ENCODE measurements at places on chromosomes 5 and 9. TPM values are rescaled to one million over a fixed set of nuclear protein-coding genes. Genes with fewer than 3 reads are reported as not detected.

GRCh38 chr9:105245891-105246161, 1.4 kb downstream of the SLC44A1 start:
- DNase-seq, result no peak

PHF2 gene
- 10.2 TPM for total RNA-seq

- no peak for DNase-seq
Measured at GRCh38 chr5:36870399-36871040, 6.0 kb upstream of the NIPBL start.

PCDHA9 gene
- total RNA-seq, result not detected

ENHO gene
- total RNA-seq, result 1.00 TPM

- DNase-seq, result no peak
Measured at GRCh38 chr5:41410737-41411136, 99.7 kb downstream of the PLCXD3 start.

GRCh38 chr9:125239631-125240597, 1.2 kb downstream of the HSPA5 start:
- no peak for DNase-seq

NCS1 gene
- total RNA-seq, result 19.1 TPM

DNA sequence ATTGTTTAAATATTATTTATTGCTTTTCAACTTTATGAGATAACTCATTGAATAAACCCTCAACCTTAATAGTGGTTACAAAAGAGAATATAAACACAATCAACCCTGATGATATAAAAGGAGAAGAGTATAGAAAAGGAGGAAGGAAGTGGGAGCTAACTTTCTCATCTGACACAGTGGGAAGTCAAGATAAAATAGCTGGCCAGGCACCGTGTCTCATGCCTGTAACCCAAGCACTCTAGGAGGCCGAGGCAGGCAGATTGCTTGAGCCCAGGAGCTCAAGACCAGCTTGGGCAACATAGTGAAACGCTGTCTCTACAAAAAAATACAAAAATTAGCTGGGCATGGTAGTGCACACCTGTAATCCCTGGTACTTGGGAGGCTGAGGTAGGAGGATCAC, 93.5 kb downstream of the PPP2R2B start:
- no peak for DNase-seq

BHMT2 gene
- total RNA-seq, result not detected

TAF11L5 gene
- not detected for total RNA-seq

- DNase-seq, result no peak
Measured at GRCh38 chr5:149358294-149358651, 427 bp downstream of the PCYOX1L start.

CCDC180 gene
- 5.9 TPM for total RNA-seq

GRCh38 chr9:92870289-92870688, 7.5 kb downstream of the ZNF484 start:
- no peak for DNase-seq

DNA sequence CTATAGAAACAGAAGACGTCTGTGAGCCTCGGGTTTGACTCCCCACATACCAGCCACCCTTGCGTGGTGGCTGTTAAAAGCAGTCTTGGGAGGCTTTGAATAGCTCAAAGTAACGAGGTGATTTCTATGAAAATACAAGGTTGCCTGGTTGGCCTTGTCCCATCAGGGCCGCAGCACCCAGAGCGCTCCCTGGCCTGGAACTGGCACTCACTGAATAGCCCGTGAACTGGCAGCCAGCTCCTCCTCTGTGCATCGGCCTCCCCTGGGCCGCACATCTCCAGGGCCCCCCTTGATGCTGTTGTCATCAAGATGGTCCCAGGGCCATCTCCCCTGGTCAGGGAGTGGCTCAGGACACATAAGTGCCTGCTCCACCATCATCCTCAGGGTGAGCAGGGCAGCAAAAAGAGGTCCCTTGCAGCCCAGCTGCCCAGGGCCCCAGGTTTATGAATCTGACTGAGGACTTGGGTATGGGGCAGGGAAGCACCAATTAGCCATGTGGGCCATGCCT, 144.6 kb upstream of the PPP1R26 start:
- DNase-seq, result no peak

- peak; percentile 63 for DNase-seq
Measured at GRCh38 chr9:33778700-33779351, 16.5 kb upstream of the PRSS3 start.

- DNase-seq, result no peak
Measured at GRCh38 chr5:138645778-138646575, 70.8 kb upstream of the HSPA9 start.

GRCh38 chr9:109452761-109453160, 45.3 kb downstream of the PTPN3 start:
- peak; percentile 37 for DNase-seq
